ENCODE measurements at places on chromosomes 12 and 14. TPM values are rescaled to one million over a fixed set of nuclear protein-coding genes. Genes with fewer than 3 reads are reported as not detected.

The DYNC1H1 gene
- 73.2 TPM for polyA plus RNA-seq

The DTX1 gene
- polyA plus RNA-seq = 49.5 TPM

The AP5M1 gene
- polyA plus RNA-seq = 14.5 TPM

The ACOT6 gene
- polyA plus RNA-seq = not detected

DNA sequence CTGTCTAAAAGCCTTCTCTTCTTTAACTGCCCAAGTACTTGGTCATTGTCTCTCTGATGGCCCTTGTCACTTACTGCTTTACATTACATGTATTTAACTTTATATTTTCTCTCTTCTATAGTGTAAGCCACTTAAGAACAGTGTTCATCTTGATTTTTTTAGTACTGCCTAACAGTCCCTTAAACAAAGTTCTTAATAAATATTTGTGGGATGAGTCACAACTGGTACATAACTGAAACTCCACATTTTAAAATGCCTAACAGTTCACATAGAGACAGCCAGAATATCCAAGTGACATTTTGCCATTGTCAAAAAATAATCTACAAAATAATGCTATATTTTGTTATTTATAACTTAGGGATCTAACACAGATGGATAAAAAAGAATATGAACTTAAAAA is 146.6 kb downstream of the STXBP6 start:
- no peak overlapping the region for H3K27ac ChIP-seq
- H3K36me3 ChIP-seq = no peaks in the 10 kb centered on the region
- DNase-seq = no peak
- H3K27me3 ChIP-seq = no peaks in the 10 kb centered on the region

DNA sequence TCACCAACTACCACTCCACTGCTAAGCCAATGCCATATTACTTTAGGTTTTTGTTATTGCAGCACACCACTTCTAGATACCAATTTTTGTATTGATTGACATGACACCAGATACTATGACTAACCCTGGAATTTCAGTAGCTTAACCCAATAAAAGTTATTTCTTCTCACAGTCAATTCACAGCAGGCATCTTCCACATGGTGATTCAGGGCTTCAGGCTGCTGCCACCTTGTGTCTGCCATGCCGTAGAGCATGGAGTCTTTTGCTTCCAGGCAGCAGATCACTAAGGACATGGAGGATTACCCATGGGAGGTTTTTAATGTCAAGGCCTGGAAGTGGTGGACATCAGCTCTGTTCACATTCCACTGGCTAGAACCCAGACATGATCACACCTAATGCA is 56.4 kb upstream of the LTA4H start:
- no peaks in the 10 kb centered on the region for H3K36me3 ChIP-seq
- no peaks in the 10 kb centered on the region for H3K27me3 ChIP-seq
- no peak overlapping the region for H3K27ac ChIP-seq
- DNase-seq = no peak

DNA sequence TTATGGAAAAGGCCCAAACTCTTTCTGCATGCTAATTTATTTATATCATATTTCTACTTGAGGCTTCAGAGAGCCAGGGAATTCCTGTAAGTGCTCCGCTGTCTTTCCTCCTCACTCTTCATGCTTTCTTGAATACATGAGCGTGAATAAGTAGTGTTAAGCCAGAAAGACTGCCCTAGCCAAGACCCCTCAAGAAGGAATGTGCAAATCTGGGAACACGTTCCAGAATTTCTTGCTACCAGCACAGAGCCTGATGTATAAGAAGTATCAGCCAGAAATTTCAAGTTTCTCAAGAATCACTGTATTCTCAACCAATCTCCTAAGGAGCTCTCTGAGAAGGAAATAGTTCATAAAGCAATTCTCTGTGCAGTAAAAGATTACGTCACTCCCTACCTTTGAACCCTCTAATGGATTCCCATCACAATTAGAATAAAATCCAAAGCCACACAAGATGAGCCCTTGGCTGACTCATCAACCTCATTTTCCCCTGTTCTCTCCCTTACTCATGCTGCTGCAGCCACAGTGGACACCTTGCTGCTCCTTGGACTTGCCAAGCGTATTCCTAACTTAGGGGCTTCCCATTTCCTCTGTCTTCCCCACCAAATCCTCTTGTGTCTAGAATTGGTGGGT is 6.9 kb upstream of the TSPAN8 start:
- no peak overlapping the region for H3K4me3 ChIP-seq
- H3K36me3 ChIP-seq = no peaks in the 10 kb centered on the region
- H3K27me3 ChIP-seq = no peaks in the 10 kb centered on the region
- DNase-seq = no peak
- no peaks in the 10 kb centered on the region for H3K4me1 ChIP-seq

GRCh38 chr14:35296545-35296944 is 4.4 kb downstream of the PSMA6 start:
- no peaks in the 10 kb centered on the region for H3K27me3 ChIP-seq
- H3K36me3 ChIP-seq = no peaks in the 10 kb centered on the region
- H3K4me1 ChIP-seq = peaks cover 44% of the 10 kb centered on the region
- H3K4me3 ChIP-seq = no peak overlapping the region
- DNase-seq = no peak

The CHFR gene
- polyA plus RNA-seq = 89.0 TPM

DNA sequence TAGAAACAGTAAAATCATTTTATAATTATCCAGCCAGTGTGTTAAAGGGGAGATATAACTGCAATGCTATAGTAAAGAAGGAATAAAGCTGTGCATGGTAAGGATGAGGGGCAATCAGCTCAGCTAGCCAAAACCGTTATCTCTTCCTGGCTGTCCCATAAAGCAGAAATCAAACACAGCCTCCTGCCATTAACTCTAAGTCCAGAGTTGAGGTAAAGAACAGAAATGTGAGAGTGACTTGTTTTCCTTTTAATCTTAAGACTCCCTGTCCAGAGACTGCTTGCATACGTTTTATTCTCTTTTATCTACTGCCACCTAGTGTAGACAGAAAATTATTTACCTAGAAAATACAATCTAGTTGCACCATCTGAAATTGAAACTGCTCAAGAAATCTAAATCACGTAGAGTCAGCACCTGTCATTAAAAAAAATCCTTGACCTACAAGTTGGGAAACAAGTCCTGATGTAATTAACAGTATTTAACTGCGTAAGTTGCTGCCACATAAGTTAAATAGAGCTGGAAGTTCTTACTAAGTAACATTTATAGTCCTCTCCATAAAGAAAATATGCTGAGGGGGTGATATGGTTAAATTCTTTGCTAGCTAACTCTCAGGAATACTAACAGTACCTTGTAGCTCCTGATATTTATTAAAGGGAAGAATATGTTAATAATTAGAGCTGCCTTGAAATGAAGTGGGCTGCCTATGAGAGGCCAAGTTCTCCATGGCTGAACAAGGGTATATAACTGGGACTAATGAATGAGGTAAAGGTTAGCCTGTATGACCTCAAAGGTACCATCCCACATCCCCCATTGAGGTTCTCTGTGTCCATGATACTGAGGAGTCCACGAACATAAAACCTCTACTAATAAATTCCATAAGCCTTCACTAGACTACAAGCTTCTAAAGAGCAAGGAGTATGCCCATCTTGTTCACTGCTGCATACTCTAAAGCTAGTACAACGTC is 62.7 kb downstream of the GALNT4 start:
- H3K4me3 ChIP-seq = no peak overlapping the region
- H3K27ac ChIP-seq = no peak overlapping the region
- peaks cover 7% of the 10 kb centered on the region for H3K4me1 ChIP-seq
- DNase-seq = peak; percentile 74

The CLBA1 gene
- polyA plus RNA-seq = 1.3 TPM

The PLBD1 gene
- polyA plus RNA-seq = 1.6 TPM

The PDE6H gene
- not detected for polyA plus RNA-seq

DNA sequence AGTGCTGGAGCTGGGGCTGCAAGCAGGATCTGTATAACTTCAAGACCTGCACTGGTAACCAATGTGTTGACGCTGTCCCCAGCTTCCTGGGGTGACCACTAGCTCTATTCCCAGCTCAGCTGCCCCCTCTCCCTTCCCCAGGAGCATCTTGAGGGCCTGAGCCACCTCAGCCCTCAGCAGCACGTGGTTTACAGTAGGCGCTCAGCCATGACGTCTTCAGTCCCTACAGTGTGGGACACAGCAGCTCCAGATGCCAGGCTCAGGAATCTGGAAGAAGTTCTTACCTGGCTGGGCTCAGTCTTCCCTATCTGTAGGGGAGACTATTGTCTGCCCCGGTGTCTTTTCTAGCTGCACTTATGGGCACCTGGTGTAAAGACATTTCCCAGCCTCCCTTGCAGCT is 8.6 kb downstream of the SDS start:
- no peak overlapping the region for H3K27ac ChIP-seq
- H3K4me1 ChIP-seq = no peaks in the 10 kb centered on the region
- H3K27me3 ChIP-seq = no peaks in the 10 kb centered on the region

The POTEM gene
- not detected for polyA plus RNA-seq

The ATF1 gene
- polyA plus RNA-seq = 8.7 TPM

DNA sequence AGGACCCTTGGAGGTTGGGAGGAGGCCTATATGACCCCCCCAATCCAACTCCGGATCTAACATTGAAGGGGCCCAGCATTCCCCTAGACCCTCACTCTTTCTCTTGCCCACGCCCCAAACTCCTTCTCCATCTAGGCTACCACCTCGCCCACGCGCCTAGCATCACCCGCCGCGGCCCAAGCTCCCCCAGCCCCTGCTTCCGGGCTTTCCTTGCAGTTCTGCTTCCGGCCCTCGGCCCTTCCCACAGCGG is 445 bp downstream of the CERS5 start:
- DNase-seq = no peak
- no peaks in the 10 kb centered on the region for H3K36me3 ChIP-seq
- H3K4me1 ChIP-seq = peaks cover 17% of the 10 kb centered on the region

DNA sequence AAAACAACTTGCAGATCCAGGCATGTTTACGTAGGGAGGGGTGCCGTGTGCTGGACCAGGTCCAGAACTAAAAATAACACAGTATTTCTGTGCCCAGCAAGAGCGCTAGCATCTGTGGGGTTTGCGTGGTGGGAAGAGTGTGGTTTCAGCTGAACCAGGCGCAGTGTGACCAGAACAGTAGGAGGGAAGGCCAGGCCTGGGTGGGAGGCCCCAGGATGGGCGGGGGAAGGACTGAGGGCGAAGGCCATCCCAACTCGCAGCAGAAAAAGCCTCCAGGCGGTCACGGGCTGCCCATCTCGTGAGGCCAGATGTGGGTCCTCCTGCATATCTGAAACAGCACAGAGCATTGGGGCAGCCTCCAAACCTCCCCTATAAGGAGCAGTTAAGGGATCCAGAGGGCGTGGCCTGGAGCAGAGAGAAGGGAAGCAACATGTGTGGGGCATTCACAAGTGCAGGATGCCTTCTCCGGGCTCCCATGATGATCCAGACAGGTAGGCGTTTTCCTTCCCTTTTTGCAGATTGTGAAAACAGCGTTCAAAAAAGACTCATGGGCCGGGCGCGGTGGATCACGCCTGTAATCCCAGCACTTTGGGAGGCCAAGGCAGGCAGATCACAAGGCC is 17.8 kb upstream of the CD9 start:
- no peaks in the 10 kb centered on the region for H3K4me1 ChIP-seq
- DNase-seq = no peak
- no peak overlapping the region for H3K4me3 ChIP-seq
- no peak overlapping the region for H3K27ac ChIP-seq
- H3K27me3 ChIP-seq = no peaks in the 10 kb centered on the region
- H3K36me3 ChIP-seq = no peaks in the 10 kb centered on the region

DNA sequence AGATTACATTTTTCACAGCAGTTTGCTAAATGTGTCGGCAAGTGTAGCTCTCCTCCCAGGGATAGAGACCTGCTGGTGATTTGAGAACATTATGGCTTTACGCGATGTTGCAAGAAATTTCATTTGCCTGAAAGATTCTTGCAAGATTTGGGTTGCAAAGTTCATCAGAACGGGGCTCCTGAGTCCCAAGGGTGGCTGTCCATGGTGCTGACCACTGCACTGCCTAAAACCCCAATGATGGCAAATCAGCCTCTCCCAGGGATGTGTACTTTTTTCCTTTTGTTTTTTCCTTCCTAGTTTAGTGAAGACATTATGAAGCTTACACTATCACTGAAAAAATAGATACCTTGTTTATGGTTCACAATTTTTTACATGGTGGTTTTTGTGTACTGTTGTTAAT is 85.4 kb downstream of the WSCD2 start:
- H3K36me3 ChIP-seq = no peaks in the 10 kb centered on the region
- H3K4me3 ChIP-seq = no peak overlapping the region
- H3K4me1 ChIP-seq = no peaks in the 10 kb centered on the region
- no peak overlapping the region for H3K27ac ChIP-seq

DNA sequence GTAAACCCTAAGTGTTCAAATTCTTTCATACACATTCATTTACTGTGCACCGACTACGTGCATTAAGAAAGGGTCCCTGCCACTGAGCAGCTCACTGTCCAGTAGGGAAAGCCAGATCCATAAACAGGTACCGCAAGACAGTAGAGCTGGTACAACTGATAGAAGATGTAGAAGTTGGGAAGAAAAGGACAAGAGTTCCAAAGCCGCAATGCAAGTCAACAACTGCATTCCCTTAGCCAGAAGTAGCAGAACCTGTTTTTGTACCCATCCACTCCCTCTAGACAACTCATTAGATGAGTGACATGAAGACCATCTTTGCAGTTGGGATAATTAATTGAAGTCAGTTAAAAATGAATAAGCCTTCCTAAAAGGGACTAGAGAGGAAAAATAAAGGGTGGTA is 1.3 kb downstream of the SENP1 start:
- H3K4me1 ChIP-seq = peaks cover 20% of the 10 kb centered on the region
- peak overlapping the region; percentile 1 for H3K27ac ChIP-seq
- no peak overlapping the region for H3K4me3 ChIP-seq
- H3K27me3 ChIP-seq = no peaks in the 10 kb centered on the region

The TMEM63C gene
- polyA plus RNA-seq = 0.63 TPM

DNA sequence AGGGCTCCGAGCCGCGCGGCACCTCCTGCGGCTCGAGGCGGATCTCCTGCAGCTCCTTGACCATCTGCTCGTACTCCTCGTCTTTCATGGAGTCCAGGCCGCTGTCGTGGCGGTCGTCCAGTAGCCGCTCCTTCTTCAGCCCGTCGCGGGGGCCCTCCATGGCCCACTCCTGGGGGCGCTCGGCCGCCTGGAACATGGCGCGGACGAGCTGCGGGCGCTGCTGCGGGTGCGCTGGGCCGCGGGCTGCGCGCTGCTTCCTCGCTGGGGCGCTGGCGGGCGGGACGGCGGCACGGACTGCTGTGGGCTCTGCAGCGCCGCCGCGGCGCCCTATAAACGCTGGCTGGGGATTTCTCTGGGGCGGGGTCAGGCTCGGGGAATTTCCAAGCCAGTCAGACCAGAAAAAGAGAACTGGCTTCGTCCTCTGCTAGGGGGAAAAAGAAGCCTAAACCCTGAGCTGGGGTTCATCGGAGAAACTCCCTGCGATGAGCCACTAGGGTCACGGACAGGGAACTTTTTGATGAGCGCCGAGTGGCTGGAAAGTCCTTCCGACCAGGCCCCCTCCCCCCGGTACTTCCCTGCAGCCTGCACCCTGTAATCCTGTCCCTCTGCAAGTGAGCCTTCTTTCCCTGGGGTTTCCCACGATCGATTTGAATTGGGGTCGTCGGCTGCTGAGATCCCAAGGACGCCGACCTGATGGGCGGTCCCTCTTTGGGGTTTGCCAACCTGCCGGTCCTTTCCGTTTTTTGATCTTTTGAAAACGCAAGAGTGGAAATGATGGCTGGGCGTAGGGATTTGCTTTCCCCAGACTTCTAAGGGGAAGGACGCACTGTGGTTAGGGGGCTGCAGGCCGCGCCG is at the start of gene NFKBIA:
Gene NFKBIA, minus strand, starts transcription at position 301 of the 855 bp plus-strand sequence. Its CDS starts 105 bp downstream, at position 196.
- peak within 1 kb of the TSS; percentile 75 for H3K4me3 ChIP-seq
- DNase-seq = peak; percentile 98
- H3K27me3 ChIP-seq = no peaks in the 10 kb centered on the region
- peaks cover 39% of the 10 kb centered on the region for H3K36me3 ChIP-seq
- peak within 1 kb of the TSS; percentile 96 for H3K27ac ChIP-seq
- H3K4me1 ChIP-seq = peaks cover 49% of the 10 kb centered on the region

- H3K4me1 ChIP-seq = peaks cover 22% of the 10 kb centered on the region
- no peak for DNase-seq
- H3K4me3 ChIP-seq = peak overlapping the region; percentile 77
- no peaks in the 10 kb centered on the region for H3K27me3 ChIP-seq
These were observed 726 bp downstream of the ZFHX2 start for GRCh38 chr14:23550812-23551265.
